Osteocyte (in vitro differentiated cells): ENCODE measurements at places on chromosomes 4 and X. TPM values are rescaled to one million over a fixed set of nuclear protein-coding genes. Genes with fewer than 3 reads are reported as not detected.

DNA sequence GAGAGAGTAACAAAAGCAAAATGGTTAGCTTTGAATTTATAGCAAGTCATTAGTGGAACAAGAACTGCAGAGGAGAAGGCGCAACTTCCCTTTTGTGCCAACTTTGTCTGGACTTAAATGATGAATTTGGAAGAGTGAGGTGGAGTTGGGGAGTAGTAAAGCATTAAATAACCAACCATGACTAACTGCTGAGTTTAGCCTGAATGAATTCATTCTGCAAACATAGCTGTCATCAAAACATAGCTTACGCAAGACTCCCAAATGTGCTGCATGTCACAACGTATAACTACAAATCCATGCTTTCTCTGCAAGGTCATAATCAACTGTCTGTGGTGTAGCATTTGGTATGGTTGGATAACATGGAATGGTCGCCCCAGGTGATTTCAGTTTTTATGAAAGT lies 75.9 kb upstream of the RPL34 start:
- no peak overlapping the region for H3K27ac ChIP-seq
- no peak for DNase-seq
- no peak overlapping the region for H3K4me3 ChIP-seq

- no peak overlapping the region for H3K4me3 ChIP-seq
- H3K36me3 ChIP-seq, result peaks cover 39% of the 10 kb centered on the region
- H3K4me1 ChIP-seq, result no peaks in the 10 kb centered on the region
These were observed 35.8 kb upstream of the LARP1B start for GRCh38 chr4:128025319-128025718.

- H3K4me3 ChIP-seq, result no peak overlapping the region
- H3K27me3 ChIP-seq, result peaks cover 4% of the 10 kb centered on the region
- H3K4me1 ChIP-seq, result peaks cover 17% of the 10 kb centered on the region
- H3K27ac ChIP-seq, result no peak overlapping the region
- H3K36me3 ChIP-seq, result no peaks in the 10 kb centered on the region
These were observed 59.0 kb upstream of the WDR1 start for GRCh38 chr4:10175626-10176025.

DNA sequence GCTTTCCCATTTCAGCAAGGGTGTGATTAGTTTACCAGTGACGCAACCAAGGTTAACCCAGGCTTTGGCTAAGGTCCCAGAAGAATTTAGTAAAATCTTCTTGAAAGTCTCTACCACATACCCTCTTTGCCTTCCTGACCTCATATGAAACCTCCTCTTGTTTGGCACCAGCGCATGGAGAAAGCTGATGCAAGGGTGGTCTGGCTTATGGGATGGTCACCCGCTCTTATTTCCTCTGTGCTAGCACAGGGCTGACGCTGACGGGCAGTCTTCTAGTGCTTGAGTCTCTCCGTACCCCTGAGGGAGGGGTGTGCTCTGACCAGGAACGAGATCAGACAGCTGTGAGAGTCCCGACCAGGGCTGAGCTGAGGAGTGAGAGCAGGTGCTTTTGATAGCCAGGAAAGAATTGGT lies 137.6 kb downstream of the TENM3 start:
- H3K36me3 ChIP-seq, result peaks cover 17% of the 10 kb centered on the region
- peaks cover 12% of the 10 kb centered on the region for H3K4me1 ChIP-seq
- H3K4me3 ChIP-seq, result no peak overlapping the region

GRCh38 chr4:14152834-14153519 lies 525.5 kb upstream of the BOD1L1 start:
- no peak overlapping the region for H3K27ac ChIP-seq
- no peaks in the 10 kb centered on the region for H3K4me1 ChIP-seq
- DNase-seq, result no peak
- peaks cover 21% of the 10 kb centered on the region for H3K27me3 ChIP-seq

DNA sequence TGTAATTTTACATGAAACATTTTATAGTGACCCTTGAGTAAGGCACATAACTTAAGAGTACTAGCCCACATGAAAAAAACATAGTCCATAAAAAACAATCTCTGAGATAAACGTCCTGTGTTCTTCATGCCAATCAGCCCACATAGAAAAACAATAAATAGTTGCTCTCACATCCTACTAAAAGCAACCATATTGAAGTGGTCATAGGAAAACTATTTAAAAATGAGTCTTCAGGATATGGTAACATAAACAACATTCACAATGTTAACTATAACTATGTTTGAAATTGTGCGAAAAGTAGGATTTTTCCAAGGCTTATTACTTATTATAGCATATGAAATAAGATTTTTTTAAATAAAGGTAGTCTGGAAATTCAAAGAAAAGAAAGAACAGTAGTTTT lies 77.1 kb upstream of the EPHA5 start:
- no peaks in the 10 kb centered on the region for H3K36me3 ChIP-seq
- no peak overlapping the region for H3K4me3 ChIP-seq
- DNase-seq, result no peak
- H3K27me3 ChIP-seq, result no peaks in the 10 kb centered on the region

TEC gene
- total RNA-seq, result 0.13 TPM in 1 of 2 replicates, not detected in the other
